ENCODE measurements at places on chromosomes 7 and 10.

- DNase-seq = no peak
Observed at GRCh38 chr7:23285657-23286646, 13.2 kb upstream of the MALSU1 start.

DNA sequence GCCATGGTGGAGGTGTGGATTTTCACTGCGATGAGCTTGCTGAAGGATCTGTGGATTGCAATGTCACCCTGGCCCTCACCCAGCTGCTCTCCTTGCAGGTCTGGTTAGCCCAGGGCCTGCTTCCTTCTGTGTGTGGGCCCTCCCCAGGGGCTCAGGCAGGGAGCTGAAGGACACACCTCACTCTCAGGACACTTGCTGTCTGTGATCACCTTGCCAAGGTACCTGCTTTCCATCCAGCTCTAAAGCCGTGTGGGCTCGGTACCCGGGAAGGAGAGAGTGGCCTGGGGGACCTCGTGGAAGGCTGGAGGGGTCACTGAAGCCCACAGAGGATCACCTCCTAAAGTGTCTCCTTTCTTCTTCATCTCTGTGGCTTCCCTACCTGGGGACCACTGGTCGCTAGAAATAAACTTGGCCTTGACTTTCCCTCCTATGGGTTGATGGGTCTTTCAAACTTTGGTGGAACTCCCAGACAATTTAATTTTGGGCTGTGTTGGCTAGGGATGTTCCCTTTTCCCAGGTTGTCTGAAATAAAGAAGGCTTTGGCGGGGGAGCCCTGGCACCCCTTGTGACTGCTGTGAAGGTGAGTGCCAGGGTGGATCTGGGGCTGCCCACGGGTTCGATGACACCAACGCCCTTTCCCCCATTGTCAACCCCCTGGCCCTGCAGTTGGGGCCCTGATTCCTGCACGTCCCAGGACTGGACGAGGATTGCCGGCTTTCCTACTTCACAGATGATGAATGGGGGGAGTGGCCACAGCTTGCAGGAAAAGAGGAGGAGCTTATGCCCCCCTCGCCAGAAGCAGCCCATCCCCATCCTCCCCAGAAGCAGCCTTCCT lies 331.0 kb downstream of the ADARB2 start:
- DNase-seq = no peak

DNA sequence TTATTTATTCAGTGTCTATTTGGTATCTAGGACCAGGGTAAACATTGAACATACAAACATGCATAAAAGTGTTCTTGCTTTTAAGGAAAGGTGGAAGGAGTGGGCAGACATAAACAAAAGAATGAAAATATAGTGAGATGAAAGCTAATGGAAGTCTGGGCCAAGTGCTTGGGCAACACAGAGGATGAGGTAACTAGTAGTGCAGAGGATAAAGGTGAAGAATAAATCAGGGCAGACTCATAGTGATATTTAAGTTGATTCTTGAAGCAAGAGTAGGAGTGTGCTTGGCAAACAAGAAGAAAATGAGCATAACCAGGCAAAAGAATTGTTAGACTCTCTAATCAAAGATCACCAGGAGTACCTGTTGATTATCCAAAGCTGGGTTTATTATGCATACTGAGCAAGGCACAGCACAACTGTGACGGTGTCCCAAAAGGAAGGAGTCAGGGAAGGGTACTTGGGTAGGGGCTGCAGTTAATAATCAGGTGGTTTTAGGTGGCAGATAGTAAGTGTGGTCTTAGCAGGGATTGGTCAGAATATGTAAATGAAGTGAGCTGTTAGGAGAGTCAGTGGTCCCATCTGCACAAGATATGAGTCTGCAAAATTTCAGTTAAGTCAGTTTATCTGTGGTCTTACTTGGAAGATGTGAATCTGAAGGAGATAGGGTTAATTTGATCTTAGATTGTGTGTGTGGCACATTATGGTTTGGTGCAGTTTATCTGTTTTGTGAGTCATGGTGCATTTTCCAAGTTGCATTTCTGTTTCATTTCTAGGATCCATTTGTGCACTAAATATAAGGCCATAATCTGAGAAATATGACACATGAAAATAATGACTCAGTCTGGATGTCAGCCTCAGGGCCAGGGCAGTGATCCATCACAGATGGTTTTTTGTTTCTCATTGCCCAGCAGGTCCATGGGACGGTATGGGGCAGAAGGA lies 30.6 kb upstream of the TAX1BP1 start:
- no peak for DNase-seq

DNA sequence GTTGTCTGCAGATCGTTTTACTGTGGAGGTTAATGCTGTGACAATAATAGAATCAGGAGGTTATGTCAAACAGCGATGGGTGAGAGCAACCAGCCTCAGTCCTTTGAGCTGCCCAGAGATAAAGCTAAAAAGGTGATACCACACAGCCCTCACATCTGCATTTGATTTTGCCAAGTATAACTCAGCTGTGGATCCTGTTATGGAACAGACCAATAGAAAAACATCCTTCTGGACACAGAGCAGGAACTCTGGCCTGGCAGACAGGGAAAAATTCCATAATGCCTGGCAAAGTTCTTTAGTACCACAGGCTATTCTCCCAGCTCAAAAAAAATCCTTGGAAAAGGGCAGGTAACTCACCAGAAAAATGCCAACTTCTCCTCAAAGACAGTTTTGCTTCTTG lies 87.1 kb upstream of the PDLIM1 start:
- no peak for DNase-seq
